ENCODE measurements at places on chromosomes 13 and 19.

GRCh38 chr13:35387682-35388250 lies 88.7 kb downstream of the MAB21L1 start:
- DNase-seq: no peak

- no peak for DNase-seq
Observed at GRCh38 chr13:112783135-112783977, 93.5 kb downstream of the ATP11A start.

DNA sequence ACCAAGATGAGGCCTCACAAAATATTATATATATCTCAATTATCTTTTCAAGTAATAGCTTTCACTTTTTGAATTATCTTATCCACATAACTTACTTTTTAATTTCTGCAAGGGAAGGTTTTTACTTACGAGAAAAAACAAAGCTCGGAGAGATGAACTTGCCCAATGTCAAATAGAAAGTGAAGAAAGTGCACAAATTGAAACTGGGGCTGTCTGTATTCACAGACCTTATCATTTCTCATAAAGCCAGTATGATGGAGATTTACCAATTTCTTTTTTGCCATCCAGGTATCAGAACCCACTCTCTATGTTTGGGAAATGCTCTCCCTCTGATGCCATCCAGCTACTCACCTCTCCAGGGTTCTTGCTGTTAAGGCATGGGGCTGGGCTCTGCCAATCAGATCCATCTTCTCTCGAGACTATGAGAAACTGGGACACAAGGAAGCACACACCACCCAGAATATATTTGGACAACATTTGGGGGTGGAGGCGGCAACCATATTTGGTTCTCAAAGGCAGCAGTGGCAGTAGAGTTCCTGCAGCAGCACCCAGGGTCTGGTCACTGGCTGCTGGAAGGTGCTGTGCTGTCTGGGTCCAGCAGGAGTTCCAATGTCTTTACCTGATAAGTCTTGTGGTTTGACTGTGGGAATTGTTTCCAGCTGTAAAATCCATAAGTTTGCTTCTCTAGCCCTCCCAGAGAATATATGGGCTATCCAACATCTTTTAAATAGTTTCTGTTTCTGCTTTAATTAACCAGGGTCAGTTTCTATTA lies 45.8 kb upstream of the SCEL start:
- DNase-seq: no peak

DNA sequence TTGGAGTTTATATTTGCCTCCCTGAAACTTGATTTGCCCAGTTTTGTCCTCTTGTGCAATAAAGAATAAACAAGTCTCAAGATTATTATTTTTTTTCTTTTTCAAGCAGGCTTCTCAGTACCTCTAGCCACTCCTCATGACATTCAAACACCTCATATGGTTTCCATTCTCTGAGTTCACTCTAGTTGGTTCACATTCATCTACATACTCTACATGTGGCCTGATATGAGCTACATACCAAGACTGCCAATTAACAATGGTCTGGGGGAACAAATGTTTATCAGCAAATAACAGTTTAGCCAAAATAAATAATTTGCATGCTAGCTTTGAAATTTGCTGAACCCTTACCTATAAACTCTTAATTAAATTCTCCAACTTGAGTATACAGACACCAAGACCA lies 22.5 kb downstream of the KCNRG start:
- DNase-seq: no peak

DNA sequence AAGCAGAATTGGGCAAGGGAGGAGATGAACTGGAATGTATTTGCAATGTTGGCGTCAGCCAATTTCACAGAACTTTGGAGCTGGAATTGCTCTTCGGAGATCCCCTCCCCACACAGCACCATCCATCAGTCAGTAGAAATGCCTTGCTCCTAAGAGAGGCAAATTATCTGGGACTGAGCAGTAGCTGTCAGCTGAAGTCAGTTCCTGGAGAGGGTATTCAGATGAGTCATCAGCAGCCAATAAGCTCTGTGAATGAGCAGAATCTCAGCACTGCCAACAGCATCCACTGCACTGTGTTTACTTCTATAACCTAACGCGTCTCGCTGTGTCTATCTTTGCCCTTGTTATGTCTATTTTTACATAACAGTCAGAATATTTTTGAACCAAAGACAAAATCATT lies 213.7 kb downstream of the SLITRK5 start:
- DNase-seq: no peak

- no peak for DNase-seq
Observed at GRCh38 chr19:43820098-43820883, 6.8 kb upstream of the ZNF283 start.

DNA sequence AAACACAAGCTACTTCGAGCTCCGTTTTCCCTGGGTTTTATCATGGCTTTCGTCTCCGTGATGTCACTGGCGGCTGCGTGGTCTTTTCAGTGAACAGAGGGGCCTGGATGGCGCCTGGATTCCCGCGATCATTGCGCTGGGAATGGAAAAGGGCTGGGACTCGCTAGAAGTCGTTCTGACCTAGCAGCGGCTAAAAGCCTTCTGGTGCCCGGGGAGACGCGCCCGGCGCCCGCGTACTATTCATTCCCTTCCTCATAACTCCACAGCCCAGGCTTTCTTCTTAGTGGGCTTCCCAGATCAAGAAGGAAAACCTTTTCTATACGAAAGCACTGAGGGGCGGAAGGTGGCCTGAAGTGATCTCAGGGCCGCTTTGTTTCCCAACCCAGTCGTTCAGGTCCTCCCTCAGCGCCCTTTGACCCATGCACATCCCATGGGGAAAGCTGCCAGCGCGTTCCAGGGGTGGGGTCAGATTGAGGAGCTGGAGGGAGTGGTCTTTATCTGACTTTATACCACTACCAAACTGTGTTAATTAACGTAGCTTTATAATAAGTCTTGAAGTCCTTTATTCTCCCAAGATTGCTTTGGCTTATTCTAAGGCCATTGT lies 96.6 kb downstream of the ELF1 start:
- no peak for DNase-seq

GRCh38 chr19:41597600-41598041 lies 21.7 kb downstream of the CEACAM21 start:
- DNase-seq: peak; percentile 9

DNA sequence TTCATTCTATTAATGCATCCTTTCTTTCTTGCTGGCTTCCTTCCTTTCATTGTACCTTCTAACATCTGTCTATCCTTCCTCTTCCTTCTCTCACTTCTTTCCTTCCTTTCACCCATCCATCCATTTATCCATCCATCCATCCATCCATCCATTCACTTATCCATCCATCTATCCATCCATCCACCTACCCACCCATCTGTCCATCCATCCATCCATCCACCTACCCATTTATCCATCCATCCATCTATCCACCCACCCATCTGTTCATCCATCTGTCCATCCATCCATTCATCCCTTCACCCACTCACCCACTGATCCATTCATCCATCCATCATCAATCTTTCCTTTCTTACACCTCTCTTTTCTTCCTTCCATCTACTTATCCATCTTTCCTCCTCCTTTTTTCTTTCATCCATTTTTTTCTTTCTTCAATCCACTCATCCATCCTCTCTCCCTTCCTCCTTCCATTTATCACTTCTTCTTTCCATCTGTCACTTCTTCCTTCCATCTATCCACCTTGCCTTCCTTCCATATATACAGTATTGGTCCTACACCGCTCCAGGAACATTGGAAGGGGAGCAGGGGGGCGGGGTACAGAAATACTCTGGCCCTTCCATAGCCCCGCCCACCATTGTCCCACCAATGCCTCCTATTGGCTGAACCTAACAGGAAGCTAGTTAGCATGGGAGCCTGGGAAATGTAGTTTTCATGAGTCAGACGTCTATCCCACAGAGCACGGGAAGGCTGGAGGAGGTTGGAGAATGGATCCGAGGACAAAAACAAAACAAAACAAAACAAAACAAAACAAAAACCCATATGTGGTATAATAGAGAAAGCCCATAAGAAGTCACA lies 45.9 kb downstream of the MBD3L1 start:
- DNase-seq: no peak

GRCh38 chr13:21884299-21884909 lies 213.5 kb downstream of the FGF9 start:
- DNase-seq: no peak
